ENCODE measurements at places on chromosomes 1 and 21.

GRCh38 chr1:8359617-8360481 lies 41.9 kb downstream of the SLC45A1 start:
- DNase-seq = no peak

DNA sequence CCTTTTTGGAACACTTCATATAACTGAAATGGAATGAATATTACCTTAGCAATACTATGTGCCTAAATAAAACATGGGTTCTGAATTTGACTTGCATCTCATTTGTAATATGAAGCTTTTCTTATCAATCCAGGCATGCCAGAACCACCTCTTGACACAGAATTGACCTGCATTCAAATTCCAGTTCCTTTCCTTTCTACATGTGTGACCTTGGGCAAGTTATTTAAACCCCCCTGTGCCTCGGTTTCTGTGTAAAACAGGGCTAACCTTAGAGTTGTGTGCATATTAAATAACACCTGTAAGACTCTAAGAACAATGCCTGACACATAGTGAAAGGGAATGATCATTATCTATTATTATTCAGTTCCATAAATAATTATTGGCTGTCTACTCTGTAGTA lies 2.0 kb upstream of the NOS1AP start:
- no peak for DNase-seq

DNA sequence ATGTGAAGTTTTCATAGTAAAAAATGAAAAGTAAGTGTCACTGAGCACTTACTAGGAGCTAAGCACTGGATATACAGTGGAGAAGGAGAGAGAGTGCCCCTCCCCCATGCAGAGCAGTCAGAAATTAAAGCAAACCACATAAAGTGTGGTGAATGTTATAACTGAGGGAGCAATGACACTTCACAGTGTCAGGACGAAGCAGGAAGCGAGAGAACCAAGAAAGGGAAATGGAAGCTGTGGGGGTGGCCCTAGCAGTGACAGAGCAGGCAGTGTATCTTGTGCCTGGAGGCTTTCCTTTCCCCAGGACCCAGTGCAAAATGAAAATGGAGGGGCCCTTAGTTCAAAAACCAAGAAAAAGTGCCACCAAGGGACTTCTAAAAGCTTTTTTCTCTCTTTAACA lies 21.5 kb upstream of the RCAN3 start:
- DNase-seq = no peak

GRCh38 chr1:12415038-12415466 lies 185.2 kb downstream of the VPS13D start:
- no peak for DNase-seq

DNA sequence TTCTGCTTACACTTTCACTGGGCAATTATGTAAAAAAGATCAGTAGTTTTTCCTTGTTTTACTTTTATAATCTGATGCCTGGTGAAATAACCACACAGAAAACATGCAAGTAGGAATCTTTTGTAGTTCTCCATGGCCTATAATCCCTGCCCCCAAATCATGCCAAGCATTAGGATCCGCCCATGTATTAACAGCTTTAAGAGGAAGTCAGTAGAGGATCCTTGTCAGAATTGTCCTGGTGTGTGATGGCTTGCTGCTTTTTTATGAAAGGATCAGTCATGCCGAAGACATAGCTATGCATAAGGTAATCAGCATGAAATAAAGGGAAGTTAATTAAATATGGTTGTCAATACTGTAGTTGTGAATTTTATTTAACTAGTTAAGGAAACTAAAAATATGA lies 20.0 kb downstream of the ADGRL2 start:
- no peak for DNase-seq

Data from stimulated activated CD8-positive, alpha-beta memory T cell treated with anti-CD3 and anti-CD28 coated beads, Interleukin-4, amount 100 ng/mL, for 1 hour (primary cell).